ENCODE measurements at places on chromosomes 4 and X.

DNA sequence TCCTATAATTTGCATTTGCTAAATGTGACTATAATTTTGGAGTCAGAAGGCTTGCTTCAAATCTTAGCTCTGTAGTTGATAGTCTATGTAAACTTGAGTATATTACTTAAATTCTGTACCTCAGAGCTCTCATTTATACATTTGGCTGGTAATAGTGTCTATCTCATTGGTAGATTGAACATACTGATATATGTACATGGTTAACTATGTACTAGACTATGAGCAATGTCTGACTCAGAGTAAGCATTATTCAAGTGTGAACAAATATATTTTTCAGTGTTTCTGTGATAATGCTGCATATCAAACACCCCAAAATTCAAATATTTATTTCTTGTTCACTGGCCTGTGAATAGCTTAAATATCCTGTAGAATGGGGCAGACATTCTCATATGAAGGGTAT lies 1568.9 kb upstream of the PABPC4L start:
- no peak for DNase-seq

GRCh38 chr4:7805533-7806337 lies 133.9 kb downstream of the AFAP1 start:
- DNase-seq = peak; percentile 11

- DNase-seq = no peak
These were observed 94.3 kb upstream of the ATXN3L start for GRCh38 chrX:13414006-13414647.

GRCh38 chr4:35541888-35542213 lies 702.5 kb downstream of the ARAP2 start:
- no peak for DNase-seq

DNA sequence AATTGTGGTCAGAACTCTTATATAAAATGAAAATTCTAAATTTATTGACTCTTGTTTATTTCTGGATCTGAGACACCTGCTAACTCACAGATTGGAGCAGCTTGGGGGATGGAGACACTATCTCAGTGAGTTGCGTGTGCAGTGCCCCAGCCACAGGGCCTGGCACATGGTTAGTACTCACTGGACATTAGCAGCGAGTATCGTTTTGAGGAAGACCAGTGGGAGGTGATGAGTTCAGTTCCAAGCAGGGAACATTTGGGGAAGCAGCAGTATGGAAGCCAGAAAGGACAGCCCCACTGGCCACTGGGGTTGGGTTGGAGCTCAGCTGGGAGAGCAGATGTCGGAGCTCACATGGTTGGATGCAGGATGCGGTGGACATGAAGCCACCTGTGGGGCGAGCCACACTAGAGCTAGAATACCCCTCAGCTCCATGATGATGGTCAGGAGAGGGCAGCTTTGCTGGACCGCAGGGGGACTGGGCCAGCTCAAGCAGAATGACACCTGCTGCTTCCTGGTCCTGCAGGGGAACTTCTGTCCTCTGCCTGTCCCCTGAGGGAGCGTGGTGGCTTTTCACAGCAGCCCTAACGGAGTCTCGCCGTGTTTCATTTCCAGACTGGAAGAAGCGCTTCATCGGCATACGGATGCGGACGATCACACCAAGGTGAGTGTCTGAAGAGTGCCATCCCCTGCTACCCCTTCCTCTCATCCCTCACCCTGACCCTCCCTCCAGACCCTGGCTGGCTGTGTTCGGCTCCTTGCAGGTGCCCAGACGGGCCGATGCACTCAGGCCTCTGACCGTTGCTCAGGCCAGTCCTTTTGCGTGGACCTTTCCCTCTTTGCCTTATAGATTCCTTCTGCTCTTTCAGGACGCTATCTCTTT lies 32.5 kb downstream of the HTRA3 start:
- DNase-seq = no peak

GRCh38 chr4:19683426-19683825 lies 568.3 kb upstream of the SLIT2 start:
- DNase-seq = no peak

- no peak for DNase-seq
These were observed 5.7 kb upstream of the TADA2B start for GRCh38 chr4:7037425-7037824.

DNA sequence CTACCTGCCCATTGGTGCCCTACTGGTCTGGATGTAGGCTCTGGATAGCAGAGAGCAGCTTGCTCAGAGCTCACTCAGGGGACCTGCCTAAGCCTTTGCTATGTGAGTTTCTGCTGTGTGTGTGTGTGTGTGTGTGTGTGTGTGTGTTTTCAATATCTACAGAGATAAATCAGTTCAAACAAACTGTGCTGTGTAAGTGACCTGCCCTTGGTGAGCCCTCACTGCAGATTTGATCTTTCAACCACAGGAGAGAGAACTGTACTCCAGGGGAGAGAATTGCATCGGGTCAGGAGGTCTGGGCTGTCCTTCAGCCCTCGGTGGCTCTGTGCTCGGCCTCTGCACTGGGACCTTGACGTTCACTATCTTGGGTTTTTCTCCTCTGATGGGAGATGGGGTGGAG lies 35.0 kb upstream of the CDKN2AIP start:
- no peak for DNase-seq

DNA sequence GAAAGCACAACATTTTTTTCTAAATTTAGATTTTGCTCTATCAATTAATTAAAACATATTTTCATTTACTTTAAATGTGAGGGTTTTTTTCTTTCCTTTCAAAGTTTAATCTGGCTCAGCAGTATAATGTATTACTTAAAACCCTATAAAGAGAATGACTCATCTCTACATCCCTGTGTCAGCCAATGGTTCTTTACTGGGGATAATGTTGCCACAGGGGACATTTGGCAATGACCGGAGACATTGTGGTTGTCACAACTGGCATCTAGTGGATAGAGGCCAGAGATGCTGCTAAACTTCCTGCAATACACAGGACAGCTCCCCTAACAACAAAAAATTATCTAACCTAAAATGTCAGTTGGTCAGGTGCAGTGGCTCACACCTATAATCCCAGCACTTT lies 53.8 kb downstream of the SYNPO2 start:
- peak; percentile 63 for DNase-seq

DNA sequence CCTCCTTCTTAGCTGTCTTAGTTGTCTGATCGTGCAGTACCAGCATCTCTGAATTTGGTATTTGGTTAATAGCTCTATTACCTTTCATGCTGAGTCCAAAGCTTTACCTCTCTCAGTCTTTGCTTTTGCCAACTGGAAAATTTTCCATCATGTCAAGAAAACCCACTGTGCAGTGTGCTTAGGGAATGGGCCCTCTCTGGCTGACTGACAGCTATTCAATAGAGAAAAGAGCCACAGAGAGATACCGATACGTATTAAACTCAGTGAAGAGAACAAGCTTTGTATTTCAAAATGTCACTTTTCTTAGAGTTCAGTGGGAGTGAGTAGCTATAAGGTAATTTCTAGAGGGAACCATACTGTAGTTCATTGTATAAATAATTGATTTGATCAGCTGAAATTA lies 1507.1 kb downstream of the C4orf33 start:
- DNase-seq = no peak

DNA sequence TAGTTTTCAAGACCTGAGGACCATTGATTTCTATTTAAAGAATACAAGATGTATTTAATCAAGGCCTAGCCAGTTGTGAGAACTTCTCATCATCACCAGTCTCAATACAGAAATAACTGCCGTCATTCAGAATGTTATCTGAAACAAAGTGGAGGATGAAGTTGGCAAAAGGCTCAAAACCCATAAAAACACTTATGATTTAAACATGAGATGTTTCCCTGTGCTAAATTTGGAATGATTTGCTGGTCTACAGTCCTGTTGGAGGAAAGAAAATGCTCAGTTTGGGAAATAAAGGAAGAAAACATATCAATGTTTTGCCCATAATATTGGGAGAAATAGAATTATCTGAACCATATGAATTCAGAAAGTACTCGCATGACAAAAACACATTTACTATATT lies 192.2 kb downstream of the ADGRA3 start:
- no peak for DNase-seq

DNA sequence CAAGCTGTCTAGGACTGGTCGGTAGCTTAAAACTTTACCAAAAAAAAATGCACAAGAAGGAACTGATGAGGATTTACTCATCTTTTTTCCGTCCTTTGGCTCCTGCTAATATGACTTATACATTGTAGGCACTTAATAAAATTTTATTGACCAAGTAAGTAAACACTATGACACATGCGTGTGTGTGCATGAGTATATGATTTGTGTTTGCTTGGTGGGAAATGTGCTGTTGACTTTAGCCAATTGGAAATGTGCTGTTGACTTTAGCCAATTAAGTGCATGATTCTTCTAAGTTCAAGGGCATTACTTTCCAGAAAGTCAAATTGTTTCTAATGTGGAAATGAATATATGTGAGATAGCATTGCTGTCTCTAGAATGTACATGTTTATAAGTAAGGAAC lies 78.3 kb downstream of the FIP1L1 start:
- no peak for DNase-seq

DNA sequence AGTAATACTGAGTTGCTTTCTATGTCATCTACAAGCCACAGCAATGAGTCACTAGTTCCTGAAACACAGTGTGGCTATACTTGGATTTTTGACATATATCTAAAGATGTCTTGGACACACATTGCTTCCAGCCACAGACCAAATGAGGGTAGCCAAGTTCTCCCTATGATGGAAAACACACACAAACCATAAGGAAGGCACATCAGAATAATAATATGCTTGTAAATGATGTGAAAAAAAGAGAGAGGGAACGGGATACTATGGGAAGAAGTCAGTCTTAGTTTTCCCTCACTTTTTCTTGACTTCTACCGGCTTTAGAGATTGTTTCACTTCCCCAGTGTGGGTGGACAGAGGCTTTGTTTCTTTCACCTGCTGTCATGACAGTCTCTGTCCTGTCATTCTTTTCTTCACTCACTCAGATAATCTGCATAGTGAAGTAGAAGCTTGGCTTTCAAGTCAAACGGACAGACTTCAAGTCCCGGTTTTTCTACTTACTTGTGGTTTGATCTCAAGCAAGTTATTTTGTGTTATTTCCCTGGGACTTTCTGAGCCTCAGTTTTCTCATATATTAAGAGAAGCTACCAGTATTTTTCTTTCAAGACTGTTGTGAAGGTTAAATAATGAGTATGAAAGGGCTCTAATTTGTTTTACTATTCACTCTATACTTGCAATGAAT lies 34.7 kb downstream of the P2RY10 start:
- no peak for DNase-seq

GRCh38 chr4:73962724-73963123 lies 19.1 kb downstream of the PF4 start:
- no peak for DNase-seq

DNA sequence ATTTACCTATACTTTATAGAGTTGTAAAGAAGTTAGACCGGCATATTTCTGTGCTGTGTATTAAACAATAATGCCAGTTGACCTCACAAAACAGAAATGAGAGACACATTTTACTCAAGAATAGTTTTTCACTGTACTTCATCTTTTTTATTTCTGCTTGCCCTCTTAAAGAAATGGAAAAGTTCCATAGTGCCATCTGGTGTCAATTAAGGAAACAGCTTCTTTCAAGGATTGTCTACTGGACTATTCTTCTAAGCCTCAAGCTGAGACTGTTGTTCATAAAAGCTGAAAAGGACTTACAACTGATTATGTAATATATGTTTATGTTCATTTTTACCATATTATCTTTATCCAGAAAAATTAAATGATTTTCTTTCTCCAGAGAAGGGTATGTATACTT lies 1523.7 kb downstream of the ARAP2 start:
- peak; percentile 83 for DNase-seq

- DNase-seq = no peak
These were observed 22.3 kb upstream of the XPNPEP2 start for GRCh38 chrX:129716507-129716906.

- DNase-seq = no peak
These were observed 3.1 kb downstream of the KDM6A start for GRCh38 chrX:44876086-44876485.

DNA sequence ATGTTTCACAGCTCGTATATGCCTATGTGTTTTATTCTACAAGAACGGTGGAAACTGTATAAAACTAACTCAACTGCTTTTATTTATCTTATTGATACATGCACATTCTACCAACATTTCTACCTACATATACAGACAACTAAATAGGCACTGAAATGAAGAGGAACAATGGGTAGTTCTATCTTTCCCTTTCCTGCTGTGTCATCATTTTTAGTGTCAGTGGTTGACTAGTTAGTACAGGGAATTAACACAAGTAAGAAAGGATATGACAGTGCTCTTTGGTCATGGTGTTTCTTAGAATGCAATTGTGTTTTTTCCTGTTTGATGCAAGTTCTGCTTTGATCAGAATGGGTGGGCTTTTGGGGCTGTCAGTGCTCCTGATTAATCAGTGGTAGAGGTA lies 293.8 kb upstream of the CTSO start:
- no peak for DNase-seq

DNA sequence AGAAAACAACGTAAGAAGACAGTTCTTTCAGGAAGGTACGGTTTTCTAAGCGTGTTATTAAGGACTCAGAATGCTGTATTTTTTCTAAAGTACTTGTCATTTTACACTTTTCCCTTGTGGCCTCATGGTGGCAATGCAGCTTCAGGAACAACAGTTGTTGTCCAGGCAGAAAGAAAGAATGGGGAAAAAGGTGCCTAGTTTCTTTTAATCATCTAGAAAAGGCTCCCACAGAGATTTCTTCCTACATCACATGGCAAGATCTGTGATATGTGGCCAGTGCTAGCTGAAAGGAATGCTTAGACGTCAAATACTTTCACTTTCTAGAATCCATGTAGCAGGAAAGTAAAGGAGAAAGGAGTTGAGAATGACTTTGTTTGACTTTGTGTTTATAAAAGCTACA lies 49.0 kb upstream of the TRAM1L1 start:
- DNase-seq = peak; percentile 51

DNA sequence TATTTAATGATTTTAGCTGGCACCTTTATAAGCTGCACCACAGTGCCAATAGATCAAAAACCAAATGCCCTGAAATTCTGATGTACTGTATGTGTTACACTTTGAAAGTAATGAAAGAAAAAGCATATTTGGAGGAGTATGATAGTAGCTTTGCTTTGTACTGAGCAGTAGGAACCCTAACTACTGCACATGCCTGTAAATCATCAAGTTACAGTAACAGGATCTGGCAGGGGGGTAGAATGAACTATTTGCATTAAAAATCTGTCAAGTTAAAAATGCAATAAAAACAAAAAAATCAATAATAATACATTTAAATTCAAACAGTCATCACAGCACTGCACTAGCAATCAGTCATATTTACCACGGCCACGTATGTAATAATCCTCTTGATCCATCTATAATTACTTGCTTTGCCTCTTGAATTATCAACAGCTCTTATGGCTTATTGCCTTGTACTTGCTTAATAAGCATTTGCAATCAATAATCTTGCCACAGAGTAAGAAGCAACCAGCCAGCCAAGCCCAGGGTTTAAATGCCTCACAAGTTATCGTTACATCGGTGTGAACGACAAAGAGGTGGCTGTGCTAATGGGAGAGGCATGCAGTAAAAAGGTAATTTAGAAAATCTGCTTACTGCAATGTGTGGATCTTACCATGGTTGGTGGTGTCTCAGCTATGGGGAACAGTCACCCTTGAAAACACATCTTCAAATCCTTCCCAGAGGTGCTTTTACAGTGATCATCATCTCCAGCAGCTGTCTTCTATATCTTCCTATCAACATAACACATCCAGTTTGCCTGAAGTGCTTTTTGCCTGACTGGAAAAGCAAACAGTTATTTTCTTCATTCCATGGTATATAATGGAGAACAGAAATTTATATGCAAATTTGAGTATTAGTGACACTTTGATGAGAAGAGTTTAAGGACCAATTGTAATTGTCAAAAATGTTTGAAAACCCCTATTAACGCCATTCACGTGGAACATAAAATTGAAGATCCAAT lies 1812.1 kb upstream of the ADGRL3 start:
- DNase-seq = peak; percentile 15

- no peak for DNase-seq
These were observed 11.7 kb upstream of the ZBTB33 start for GRCh38 chrX:120238933-120239332.

GRCh38 chr4:120156120-120156718 lies 89.6 kb upstream of the MAD2L1 start:
- peak; percentile 12 for DNase-seq

All from NCI-H1417 (cell line).